Vagina (tissue), 2 donors: ENCODE measurements at places on chromosomes 2 and 18.
A peak's percentile ranks its signal among the peaks of the same experiment; 100 is the strongest.

DNA sequence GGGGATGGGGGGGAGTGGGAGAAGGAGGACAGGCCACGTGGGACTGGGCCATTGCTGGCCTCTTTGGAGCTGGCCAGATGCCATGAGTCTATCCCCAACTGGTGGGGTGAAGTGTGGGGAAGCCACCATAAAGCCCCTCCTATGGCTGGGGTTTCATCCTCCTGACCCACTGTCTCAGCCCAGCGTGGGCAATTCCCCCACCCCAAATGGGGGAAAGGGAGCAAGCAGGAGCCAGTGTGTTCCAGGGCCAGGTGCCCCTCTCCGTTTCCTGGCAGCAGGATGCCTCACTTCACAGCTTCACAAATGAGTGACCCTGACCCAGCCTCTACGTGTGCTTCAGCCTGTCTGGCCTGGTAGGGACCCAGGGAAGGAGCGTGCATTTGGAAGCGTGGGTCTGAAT, 474.7 kb upstream of the HS6ST1 start:
- no peaks in the 10 kb centered on the region for H3K36me3 ChIP-seq
- H3K4me1 ChIP-seq: peaks cover 10% of the 10 kb centered on the region
- DNase-seq: peak; percentile 62
- no peak overlapping the region for H3K27ac ChIP-seq

DNA sequence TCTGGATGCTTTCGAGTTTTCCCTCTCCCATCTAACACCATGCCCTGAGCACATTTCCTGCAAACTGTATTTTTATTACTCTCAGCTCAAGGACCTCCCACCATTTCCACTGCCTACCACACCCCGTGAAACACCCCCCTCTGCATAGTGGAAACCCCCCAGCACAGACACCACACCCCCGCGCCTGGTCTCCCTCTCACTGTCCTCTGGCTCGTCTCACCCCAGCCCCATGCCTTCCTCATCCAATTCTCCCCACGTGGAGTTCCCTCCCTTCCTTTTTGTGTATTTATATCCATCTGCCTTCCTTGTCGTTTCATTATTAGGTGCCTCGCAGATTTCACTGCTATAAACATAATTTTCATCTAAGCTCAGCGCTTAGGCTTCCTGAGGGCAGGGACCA, 307.5 kb downstream of the CELF4 start:
- H3K27me3 ChIP-seq: no peaks in the 10 kb centered on the region
- peaks cover 8% of the 10 kb centered on the region for H3K4me1 ChIP-seq
- no peak overlapping the region for H3K4me3 ChIP-seq
- H3K27ac ChIP-seq: no peak overlapping the region

GRCh38 chr2:130954873-130955272, 118.2 kb downstream of the ARHGEF4 start:
- H3K36me3 ChIP-seq: no peaks in the 10 kb centered on the region
- no peaks in the 10 kb centered on the region for H3K27me3 ChIP-seq
- no peaks in the 10 kb centered on the region for H3K4me1 ChIP-seq
- H3K4me3 ChIP-seq: no peak overlapping the region
- DNase-seq: no peak
- H3K27ac ChIP-seq: no peak overlapping the region

- no peaks in the 10 kb centered on the region for H3K27me3 ChIP-seq
- no peak for DNase-seq
- no peak overlapping the region for H3K4me3 ChIP-seq
Observed at GRCh38 chr2:44549099-44549471, 187.3 kb downstream of the CAMKMT start.

- H3K4me3 ChIP-seq: no peak overlapping the region
- no peaks in the 10 kb centered on the region for H3K36me3 ChIP-seq
- no peak for DNase-seq
Observed at GRCh38 chr18:46002934-46003333, 35.8 kb upstream of the EPG5 start.

DNA sequence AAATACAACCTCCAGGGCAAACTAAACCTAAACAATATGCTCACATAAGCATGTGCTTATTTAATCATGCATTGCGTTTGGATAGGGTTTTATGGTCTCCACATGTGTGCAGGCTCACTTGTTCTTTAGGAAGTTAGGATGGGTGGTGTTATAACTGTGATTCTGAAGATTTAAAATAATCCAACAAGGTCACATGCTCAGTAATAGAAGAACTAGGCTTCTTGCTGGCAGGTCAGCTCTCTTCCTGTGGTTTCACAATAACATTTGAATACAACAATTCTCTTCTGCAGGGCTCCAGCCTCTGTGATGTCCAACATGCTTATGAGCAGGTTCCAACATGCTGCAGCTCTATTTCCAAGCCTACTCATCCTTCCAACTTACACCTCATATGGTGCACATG, 84.0 kb downstream of the MYL12B start:
- peak overlapping the region; percentile 55 for H3K27ac ChIP-seq
- peaks cover 21% of the 10 kb centered on the region for H3K4me1 ChIP-seq
- H3K36me3 ChIP-seq: no peaks in the 10 kb centered on the region
- H3K27me3 ChIP-seq: no peaks in the 10 kb centered on the region

GRCh38 chr2:236894791-236895190, 190.9 kb upstream of the COPS8 start:
- no peaks in the 10 kb centered on the region for H3K27me3 ChIP-seq
- H3K4me3 ChIP-seq: no peak overlapping the region
- no peak overlapping the region for H3K27ac ChIP-seq

- no peaks in the 10 kb centered on the region for H3K27me3 ChIP-seq
- no peak overlapping the region for H3K4me3 ChIP-seq
- H3K27ac ChIP-seq: no peak overlapping the region
- no peak for DNase-seq
- no peaks in the 10 kb centered on the region for H3K36me3 ChIP-seq
Observed at GRCh38 chr18:3046216-3046808, 33.4 kb upstream of the LPIN2 start.

- no peaks in the 10 kb centered on the region for H3K36me3 ChIP-seq
- DNase-seq: no peak
- H3K4me1 ChIP-seq: no peaks in the 10 kb centered on the region
- H3K4me3 ChIP-seq: no peak overlapping the region
- H3K27me3 ChIP-seq: no peaks in the 10 kb centered on the region
Observed at GRCh38 chr2:4828682-4829374, 863.4 kb upstream of the SOX11 start.
